ENCODE measurements at places on chromosomes 13 and 19.
A peak's percentile ranks its signal among the peaks of the same experiment; 100 is the strongest.

DNA sequence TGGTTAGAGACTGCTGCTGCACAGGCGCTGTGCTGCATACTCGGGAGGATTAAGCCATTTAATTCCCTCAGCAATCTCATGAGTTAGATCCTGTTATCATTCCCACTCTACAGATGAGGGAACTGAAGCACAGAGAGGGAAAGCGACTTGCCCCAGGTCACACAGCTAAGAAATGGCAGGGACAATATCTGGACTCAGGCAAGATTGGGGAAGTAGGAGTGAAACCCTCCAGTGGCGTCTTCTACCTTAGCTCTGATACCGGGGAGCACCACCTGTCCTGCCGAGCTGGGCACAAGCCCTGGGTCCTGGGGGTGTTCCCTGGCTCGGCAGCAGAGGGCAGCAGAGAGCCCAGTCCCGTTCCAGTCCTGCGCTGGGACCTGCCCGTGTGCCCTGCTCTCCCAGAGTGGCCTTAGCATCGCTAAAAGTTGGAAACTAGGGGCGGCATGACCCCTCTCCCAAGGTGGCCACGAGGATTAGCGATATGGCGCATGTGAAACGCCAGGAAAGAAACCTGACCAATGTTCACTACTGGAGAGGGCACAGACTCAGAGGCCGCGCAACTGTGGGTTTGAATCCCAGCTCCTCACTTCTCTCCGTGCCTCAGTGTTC is 20.5 kb downstream of the CYTH2 start:
- DNase-seq = peak; percentile 74

- DNase-seq = no peak
Measured at GRCh38 chr13:112095354-112095753, 28.4 kb downstream of the SOX1 start.

GRCh38 chr13:73403355-73404120 is 344.7 kb downstream of the KLF5 start:
- no peak for DNase-seq

- no peak for DNase-seq
Measured at GRCh38 chr13:43054803-43055802, 31.7 kb downstream of the DNAJC15 start.

GRCh38 chr13:113064534-113065405 is 40.8 kb upstream of the F7 start:
- DNase-seq = peak; percentile 79

DNA sequence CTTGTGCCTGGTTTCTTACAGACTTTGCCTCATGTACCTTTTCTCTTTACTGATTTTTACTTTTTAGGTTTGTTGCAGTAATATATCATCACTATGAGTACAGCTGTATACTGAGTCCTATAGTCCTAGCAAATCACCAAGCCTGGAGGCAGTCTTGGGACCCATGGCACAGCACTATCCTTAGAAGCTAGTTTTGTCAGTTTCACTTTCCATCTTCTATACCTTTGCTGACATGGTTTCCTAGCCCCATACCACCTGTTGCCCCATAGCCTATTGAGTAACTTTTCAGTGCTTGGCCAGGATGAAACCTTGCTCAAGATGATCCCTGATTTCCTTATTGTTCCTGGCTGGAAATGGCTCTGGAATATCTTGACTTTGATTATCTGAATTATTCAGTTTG is 826.4 kb downstream of the GPC5 start:
- no peak for DNase-seq

DNA sequence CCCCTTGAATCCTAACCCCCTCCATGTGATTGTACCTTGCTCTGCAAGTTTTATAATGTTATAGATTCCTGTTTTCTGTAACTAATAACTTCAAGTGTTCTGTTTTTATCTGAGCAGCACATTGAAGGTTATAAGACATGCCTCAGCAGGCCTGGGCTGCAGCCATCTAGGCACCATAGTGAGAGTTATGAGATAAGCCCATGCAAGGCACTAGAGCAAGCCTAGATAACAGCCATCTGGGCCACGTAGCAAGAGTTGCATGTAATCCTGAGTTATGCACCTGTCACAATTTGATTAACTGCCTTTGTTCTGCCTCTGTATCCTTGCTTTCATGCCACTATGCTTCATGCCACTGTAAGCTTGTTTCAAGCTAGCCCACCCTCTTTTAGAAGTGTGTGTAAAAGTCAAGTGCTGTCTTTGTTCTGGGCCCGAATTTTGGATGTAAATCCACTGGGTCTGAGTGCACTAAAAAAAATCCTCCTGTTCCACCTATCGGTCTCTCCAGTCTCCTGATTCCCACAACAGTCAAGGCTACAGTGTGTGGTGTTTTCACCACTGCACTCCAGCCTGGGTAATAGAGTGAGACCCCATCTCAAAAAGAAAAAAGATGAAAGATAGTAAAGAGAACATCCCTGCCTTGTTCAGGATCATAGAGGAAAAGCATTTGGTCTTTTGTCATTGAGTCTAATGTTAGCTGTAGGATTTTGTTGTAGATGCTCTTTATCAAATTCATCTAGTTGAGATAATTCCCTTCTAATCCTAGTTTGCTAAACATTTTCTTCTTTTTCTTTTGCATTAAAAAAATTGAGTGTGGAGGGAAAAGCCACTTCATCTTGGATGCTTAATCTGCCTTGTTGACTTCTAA is 16.0 kb upstream of the KBTBD6 start:
- no peak for DNase-seq

- DNase-seq = no peak
Measured at GRCh38 chr13:98626298-98626935, 49.5 kb upstream of the STK24 start.

- DNase-seq = no peak
Measured at GRCh38 chr13:104616990-104617389, 1550.8 kb upstream of the SLC10A2 start.

DNA sequence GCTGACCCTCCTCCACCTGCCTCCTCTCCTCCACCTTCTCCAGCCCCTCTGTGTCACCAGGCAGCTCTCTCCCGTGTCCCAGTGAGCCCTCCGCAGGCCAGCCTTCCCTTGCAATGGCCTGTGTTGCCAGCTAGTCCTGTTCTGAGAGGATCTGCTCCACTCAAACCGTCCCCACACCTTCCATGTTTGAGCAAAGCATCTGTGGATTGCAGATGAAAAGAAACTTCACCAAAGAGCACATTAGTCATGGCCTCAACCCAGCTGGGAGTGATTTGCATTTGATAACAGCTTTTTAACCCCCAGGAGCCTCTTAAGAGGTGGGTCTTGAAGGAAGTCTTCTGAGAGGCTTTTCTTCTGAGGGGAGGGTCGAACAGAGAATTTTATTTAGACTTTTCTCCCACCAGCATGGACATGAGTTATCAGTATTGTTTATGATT is 72.8 kb downstream of the COL4A2 start:
- DNase-seq = no peak

- DNase-seq = no peak
Measured at GRCh38 chr19:4537953-4538600, 1.8 kb downstream of the LRG1 start.

DNA sequence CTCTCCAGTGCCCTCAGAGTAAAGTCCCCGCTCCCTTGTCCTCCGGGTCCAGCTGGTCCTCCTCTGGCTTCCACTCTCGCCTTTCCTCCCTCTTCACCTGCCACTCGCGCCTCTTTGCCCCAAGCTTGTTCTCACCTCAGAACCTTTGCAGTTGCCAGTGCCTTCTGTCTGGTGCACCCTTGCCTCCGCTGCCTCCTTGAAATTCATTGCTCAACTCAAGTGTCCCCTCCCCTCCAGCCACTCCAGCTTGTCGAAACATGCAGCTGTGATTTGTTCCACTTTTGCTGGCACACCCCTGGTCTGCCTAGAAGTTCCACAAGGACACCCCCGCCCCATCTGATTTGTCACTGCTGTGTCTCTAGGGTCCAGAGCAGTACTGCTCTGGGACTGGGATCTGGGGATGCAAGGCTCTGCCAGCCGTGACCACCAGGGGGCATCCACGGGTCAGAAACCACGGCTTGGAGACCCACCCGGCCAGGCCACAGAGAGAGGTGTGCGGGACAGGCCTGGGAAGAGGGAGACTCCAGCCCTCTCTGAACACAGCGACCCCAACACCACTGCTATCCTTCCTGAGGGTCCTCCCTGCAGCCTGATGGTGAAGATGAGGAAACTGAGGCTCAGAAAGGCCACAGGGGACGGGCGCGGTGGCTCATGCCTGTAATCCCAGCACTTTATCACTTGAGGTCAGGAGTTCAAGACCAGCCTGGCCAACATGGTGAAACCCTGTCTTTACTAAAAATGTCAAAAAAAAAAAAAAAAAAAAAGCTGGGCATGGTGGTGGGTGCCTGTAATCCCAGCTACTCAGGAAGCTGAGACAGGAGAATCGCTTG is 49.9 kb downstream of the AP1M1 start:
- peak; percentile 27 for DNase-seq

- peak; percentile 21 for DNase-seq
Measured at GRCh38 chr13:92463134-92463533, 763.5 kb upstream of the GPC6 start.

DNA sequence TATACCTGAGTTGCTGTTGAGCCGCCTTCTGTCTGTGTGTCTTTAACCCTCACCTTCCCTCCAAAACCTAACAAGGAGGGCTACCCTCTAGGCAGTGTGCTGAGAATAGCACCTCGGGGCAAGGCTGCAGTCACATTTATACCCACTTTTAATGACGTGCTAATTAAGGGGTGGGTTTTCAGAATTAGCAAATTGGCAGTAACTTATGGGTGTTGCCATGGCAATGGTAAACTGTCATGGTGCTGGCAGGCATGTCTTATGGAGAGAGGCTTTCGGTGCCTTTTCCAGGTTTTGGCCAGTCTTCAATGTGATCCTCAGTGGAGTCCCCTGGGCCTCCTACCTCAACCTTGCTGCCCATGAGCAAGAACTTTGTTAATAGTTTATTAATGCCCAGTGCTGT is 1.2 kb upstream of the PNMA8A start:
- DNase-seq = no peak

DNA sequence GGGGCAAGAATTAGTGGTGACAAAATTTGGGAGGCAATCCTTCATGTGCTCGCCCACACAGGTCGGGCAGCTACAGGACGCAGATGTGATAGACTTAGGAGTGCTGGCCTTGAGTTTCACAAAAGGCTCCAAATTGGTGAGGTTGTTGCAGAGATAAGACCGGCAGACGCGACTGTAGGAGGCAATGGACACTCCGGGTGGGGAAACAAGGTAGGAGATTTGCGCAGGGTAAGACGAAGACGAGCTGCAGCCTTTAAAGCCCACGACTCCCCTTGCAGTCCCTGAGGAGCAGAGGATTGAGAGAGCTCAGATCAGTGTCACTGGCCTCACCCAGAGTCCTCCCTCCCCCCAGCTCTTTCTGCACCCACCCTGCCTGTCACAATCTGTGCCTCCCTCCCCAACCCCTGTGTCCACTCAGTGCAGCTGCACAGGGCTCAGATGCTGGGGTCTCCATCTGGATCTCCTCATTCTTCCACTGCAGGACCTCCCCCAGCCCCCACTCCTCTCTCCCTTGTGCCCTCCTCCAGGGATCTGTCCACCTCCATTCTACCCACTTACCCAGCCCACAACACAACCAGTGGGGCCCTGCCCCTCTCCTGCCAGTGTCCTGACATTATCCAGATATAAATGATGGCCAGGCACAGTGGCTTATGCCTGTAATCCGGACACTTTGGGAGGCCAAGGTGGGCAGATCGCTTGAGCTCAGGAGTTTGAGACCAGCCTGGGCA is 6.3 kb downstream of the LYPD4 start:
- DNase-seq = no peak

GRCh38 chr13:114057166-114058050 is 75.0 kb downstream of the RASA3 start:
- DNase-seq = no peak

GRCh38 chr13:26583662-26584061 is 26.2 kb downstream of the WASF3 start:
- DNase-seq = no peak

GRCh38 chr13:30638301-30638700 is 20.6 kb downstream of the USPL1 start:
- DNase-seq = no peak

GRCh38 chr13:61406275-61406674 is 9.4 kb downstream of the PCDH20 start:
- DNase-seq = peak; percentile 1

- no peak for DNase-seq
Measured at GRCh38 chr13:94946039-94946438, 233.7 kb upstream of the SOX21 start.

DNA sequence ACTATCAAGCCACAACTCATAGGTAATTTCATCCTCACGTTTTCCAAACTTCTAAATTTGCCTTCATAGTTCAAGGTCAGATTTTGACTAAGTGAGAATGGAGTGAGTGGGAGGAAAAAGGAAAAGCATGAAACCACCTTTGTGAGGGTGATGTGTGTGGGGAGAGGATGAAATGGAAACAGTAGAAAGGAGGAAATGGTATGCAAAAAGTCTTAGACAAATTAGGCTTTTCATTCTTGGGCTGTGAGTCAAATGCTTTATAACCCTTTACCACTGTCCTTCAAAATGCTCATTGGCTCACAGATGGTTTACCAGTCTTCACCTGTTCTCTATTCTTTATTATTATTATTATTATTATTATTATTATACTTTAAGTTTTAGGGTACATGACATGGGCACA is 127.2 kb downstream of the RAP2A start:
- no peak for DNase-seq
